Breast epithelium (tissue), 4 donors: ENCODE measurements at places on chromosomes 6 and 20. TPM values are rescaled to one million over a fixed set of nuclear protein-coding genes. Genes with fewer than 3 reads are reported as not detected.

The SRMS gene
- not detected for total RNA-seq

GRCh38 chr20:15236812-15237211 lies 899.4 kb upstream of the FLRT3 start:
- no peaks in the 10 kb centered on the region for H3K36me3 ChIP-seq
- no peak for DNase-seq
- no peaks in the 10 kb centered on the region for H3K27me3 ChIP-seq
- no peaks in the 10 kb centered on the region for H3K4me1 ChIP-seq
- no peak overlapping the region for H3K4me3 ChIP-seq
- no peak overlapping the region for H3K27ac ChIP-seq

DNA sequence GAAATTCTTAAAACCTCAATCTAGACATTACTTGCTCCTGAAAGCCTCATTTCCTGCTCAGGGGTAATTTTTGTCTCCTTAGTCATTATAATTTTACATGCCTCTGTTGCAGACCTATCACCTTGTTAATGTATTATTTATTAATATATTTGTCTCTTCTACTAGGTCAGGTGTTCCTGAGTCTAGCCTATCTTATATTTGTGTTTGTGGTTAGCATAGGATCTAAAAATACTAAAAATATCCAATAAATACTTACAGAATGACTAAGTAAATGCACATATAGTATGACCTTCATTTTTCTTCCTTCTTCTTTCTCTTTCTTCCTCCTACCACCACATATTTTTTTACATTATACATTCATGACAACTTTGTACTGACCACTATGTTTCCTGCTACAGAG lies 268.9 kb upstream of the HS3ST5 start:
- no peaks in the 10 kb centered on the region for H3K27me3 ChIP-seq
- no peak overlapping the region for H3K4me3 ChIP-seq

- no peak overlapping the region for H3K4me3 ChIP-seq
- DNase-seq, result no peak
- H3K27me3 ChIP-seq, result no peaks in the 10 kb centered on the region
- H3K27ac ChIP-seq, result no peak overlapping the region
- no peaks in the 10 kb centered on the region for H3K36me3 ChIP-seq
These were observed 15.3 kb upstream of the SMLR1 start for GRCh38 chr6:130811932-130812331.

The IRF4 gene
- total RNA-seq, result 25.2 TPM

DNA sequence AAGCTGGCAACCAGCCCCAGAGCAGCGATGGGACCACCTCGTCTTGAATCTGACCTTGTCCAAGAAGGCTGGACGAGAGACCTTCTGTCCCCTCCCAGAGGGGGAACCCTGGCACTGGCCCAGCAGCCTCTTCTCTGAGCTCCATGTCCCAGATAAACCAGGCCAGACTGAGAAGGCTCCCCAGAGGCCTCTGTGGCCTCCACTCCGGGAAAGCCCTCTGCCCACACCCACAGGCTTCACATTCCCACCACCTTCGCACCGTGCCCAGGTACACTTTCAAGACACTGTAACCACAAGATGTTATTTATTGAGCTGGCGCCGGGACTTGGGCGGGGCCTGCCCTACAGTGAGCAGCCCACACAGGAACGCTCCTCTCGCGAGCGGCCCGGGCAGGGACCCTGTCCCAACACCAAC lies 33.2 kb downstream of the ADA start:
- no peaks in the 10 kb centered on the region for H3K36me3 ChIP-seq
- no peaks in the 10 kb centered on the region for H3K27me3 ChIP-seq
- no peak for DNase-seq
- H3K27ac ChIP-seq, result no peak overlapping the region

GRCh38 chr6:45949256-45949655 lies 66.4 kb downstream of the CLIC5 start:
- no peaks in the 10 kb centered on the region for H3K4me1 ChIP-seq
- no peaks in the 10 kb centered on the region for H3K27me3 ChIP-seq
- no peak overlapping the region for H3K4me3 ChIP-seq
- no peak overlapping the region for H3K27ac ChIP-seq
- no peaks in the 10 kb centered on the region for H3K36me3 ChIP-seq

GRCh38 chr6:36337814-36338213 lies 1.1 kb upstream of the BNIP5 start:
- H3K4me3 ChIP-seq, result no peak overlapping the region
- no peaks in the 10 kb centered on the region for H3K27me3 ChIP-seq
- no peaks in the 10 kb centered on the region for H3K4me1 ChIP-seq
- no peak for DNase-seq
- no peak overlapping the region for H3K27ac ChIP-seq

The MLIP gene
- 0.44 TPM for total RNA-seq

DNA sequence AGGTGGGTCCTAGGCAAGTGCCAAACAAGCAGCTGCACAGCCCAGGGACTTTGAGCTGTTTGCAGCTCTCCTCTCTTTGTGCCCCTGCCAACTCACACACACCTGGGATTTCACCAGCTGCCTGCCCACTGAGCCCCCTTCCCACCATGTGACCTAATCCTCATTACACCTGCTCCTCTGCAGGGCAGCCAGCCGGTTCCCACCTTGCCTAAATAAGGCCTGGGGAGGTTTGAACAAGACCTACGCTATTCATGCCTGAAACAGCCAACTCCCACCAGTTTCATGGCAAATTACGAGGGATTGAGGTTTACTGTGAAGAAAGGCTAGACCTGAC lies 92.6 kb upstream of the SOX4 start:
- peak overlapping the region; percentile 23 for H3K27ac ChIP-seq
- H3K4me1 ChIP-seq, result no peaks in the 10 kb centered on the region
- DNase-seq, result no peak
- H3K36me3 ChIP-seq, result no peaks in the 10 kb centered on the region

- H3K36me3 ChIP-seq, result no peaks in the 10 kb centered on the region
- H3K27ac ChIP-seq, result no peak overlapping the region
- DNase-seq, result no peak
- no peaks in the 10 kb centered on the region for H3K27me3 ChIP-seq
- no peak overlapping the region for H3K4me3 ChIP-seq
- H3K4me1 ChIP-seq, result no peaks in the 10 kb centered on the region
These were observed 78.5 kb downstream of the PHF3 start for GRCh38 chr6:63714091-63714490.

- no peaks in the 10 kb centered on the region for H3K4me1 ChIP-seq
- no peak for DNase-seq
- no peaks in the 10 kb centered on the region for H3K27me3 ChIP-seq
These were observed 234.4 kb downstream of the PHACTR1 start for GRCh38 chr6:12950976-12951375.

DNA sequence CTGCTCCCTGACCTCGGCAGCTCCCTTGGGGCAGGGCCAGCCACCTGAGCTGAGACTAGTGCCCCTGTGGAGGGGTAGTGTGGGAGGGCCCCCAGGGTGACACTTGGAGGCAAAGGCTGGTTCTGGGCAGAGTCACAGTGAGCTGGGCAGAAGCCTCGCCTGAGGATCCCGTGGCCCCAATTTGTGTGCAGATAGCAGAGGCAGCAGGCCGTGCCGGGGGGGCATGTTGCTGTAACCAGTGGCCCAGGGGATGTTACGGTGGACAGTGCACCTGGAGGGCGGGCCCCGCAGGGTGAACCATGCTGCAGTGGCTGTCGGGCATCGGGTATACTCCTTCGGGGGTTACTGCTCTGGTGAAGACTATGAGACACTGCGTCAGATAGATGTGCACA lies 2.9 kb downstream of the KLHDC3 start:
- DNase-seq, result no peak
- H3K4me3 ChIP-seq, result peak overlapping the region; percentile 10
- H3K4me1 ChIP-seq, result peaks cover 7% of the 10 kb centered on the region
- peak overlapping the region; percentile 62 for H3K27ac ChIP-seq
- peaks cover 7% of the 10 kb centered on the region for H3K36me3 ChIP-seq

GRCh38 chr6:85355816-85356215 lies 94.1 kb upstream of the NT5E start:
- H3K27me3 ChIP-seq, result no peaks in the 10 kb centered on the region
- no peaks in the 10 kb centered on the region for H3K36me3 ChIP-seq
- no peak overlapping the region for H3K4me3 ChIP-seq
- no peak overlapping the region for H3K27ac ChIP-seq

The PARD6B gene
- total RNA-seq, result 30.6 TPM

The FAM83C gene
- not detected for total RNA-seq

DNA sequence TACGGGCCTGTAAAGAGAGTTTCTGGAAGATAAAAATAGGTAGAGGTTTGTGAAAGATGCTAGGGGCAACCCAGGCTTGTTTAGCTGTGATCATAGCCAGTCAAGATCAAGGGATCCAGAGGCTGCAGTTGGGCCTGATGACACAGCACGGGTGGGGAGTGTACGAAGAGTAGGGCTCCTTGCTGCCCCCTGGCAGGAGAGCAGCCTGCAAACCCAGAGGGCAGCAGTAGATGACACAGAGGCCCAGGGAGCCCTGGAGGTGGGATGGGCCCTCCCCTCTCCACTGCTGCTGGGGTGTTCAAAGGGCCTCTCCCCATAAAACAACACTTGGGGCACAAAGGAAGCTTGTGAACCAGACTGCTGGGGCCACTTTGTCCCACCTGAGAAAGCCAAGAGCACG lies 47.2 kb downstream of the VEGFA start:
- H3K27ac ChIP-seq, result no peak overlapping the region
- H3K4me1 ChIP-seq, result no peaks in the 10 kb centered on the region
- DNase-seq, result no peak
- no peak overlapping the region for H3K4me3 ChIP-seq
- no peaks in the 10 kb centered on the region for H3K36me3 ChIP-seq
- no peaks in the 10 kb centered on the region for H3K27me3 ChIP-seq

DNA sequence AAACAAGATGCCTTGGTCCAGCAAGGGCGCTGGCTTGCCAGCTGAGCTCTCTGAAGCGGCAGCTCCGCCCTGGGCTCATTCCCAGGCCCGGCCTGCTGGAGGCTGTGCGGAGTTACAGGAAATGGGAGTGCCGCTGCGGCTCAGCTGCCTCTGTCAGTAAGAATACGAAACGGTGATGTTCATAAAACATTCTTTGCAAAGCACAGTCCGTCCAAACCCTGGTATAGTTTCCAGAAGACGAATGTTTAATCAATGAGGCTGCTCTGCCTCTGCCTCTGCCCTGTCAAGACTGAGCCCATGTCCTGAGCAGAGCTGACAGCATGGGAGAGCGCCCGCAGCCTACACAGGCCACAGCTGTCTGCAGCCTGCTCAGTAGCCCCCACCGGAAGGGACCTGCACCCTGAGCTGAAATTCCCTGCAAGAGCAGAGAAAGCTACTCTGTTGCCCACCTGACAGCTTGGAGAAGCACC lies 153.3 kb upstream of the SNX9 start:
- H3K27ac ChIP-seq, result peak overlapping the region; percentile 87
- peak overlapping the region; percentile 43 for H3K4me3 ChIP-seq
- no peaks in the 10 kb centered on the region for H3K36me3 ChIP-seq
- peak; percentile 60 for DNase-seq
- peaks cover 5% of the 10 kb centered on the region for H3K4me1 ChIP-seq

DNA sequence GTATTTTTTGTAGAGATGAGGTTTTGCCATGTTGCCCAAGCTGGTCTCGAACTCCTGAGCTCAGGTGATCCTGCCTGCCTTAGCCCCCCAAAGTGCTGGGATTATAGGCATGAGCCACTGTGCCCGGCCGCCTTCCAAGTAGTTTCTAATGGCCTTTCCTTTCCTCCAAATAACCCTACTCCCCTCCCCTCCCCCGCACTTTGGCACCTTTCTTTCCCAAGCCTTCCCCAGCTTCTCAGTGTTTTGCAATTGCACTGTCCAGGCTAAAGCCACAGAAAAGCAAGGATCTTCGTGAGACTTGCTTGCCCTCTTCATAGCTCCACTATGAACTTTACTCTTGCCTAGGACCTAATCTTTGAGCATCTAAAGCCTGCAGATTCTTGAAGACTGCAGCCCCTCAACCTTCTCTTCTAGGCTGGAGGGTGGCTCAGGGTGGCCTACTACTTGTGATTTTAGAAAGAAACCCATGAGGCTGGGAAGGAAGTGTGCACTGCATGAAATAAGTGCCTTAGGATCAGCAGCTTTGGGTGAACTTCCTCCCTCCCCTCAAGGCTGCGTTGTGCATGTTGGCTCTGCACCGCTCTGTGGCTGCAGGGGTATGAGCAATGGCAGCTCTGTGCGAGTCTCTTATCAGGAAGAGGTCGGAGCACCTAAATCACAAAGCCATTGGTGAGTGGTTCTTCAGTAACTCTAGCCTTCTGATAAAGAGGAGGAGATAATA lies 152.4 kb upstream of the SNX9 start:
- H3K27ac ChIP-seq, result peak overlapping the region; percentile 87
- peaks cover 3% of the 10 kb centered on the region for H3K4me1 ChIP-seq
- no peak for DNase-seq
- H3K36me3 ChIP-seq, result no peaks in the 10 kb centered on the region
- H3K4me3 ChIP-seq, result no peak overlapping the region

The MMUT gene
- 15.1 TPM for total RNA-seq

GRCh38 chr6:143655541-143655940 lies 22.2 kb upstream of the PHACTR2 start:
- no peak for DNase-seq
- no peaks in the 10 kb centered on the region for H3K36me3 ChIP-seq
- no peaks in the 10 kb centered on the region for H3K4me1 ChIP-seq
- no peaks in the 10 kb centered on the region for H3K27me3 ChIP-seq
- H3K4me3 ChIP-seq, result no peak overlapping the region

DNA sequence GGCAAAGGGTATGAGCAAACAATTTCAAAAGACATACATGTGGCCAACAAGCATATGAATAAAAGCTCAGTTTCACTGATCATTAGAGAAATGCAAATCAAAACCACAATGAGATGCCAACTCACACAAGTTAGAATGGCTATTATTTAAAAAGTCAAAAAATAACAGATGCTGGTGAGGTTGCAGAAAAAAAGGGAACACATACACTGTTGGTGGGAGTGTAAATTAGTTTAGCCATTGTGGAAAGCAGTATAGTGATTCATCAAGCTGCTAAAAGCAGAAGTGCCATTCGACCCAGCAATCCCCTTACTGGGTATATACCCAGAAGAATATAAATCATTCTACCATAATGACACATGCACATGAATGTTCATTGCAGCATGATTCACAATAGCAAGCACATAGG lies 6.7 kb upstream of the KHDC1L start:
- DNase-seq, result no peak
- H3K36me3 ChIP-seq, result no peaks in the 10 kb centered on the region
- H3K4me3 ChIP-seq, result no peak overlapping the region
- H3K27me3 ChIP-seq, result no peaks in the 10 kb centered on the region

- H3K36me3 ChIP-seq, result no peaks in the 10 kb centered on the region
- DNase-seq, result no peak
- H3K4me3 ChIP-seq, result no peak overlapping the region
- no peaks in the 10 kb centered on the region for H3K27me3 ChIP-seq
These were observed 549.6 kb upstream of the CITED2 start for GRCh38 chr6:139923964-139924475.

The PSORS1C2 gene
- not detected for total RNA-seq

The BTNL2 gene
- not detected for total RNA-seq

DNA sequence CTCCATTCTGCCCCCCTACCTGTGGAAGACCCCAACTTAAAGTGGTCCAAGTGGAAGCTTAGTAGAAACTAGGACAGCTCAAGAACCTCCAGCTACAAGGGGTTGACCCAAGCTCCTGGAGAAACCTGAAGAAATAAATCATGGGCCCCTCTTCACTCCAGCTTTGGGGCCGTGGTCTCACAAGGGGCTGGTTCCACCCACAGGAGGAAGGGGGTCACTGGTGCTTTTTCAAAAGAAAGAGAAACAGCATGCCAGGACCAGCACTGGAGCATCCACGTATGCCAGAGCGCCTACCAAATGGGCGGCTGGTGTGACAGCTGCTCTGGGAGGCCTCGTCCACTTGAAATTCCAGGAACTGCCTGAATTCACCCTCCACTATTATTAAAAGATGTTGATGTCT lies 14.4 kb upstream of the ANKRD60 start:
- no peak overlapping the region for H3K27ac ChIP-seq
- no peaks in the 10 kb centered on the region for H3K27me3 ChIP-seq
- no peaks in the 10 kb centered on the region for H3K4me1 ChIP-seq

The GRM4 gene
- not detected for total RNA-seq

- no peaks in the 10 kb centered on the region for H3K36me3 ChIP-seq
- no peak for DNase-seq
- H3K27ac ChIP-seq, result no peak overlapping the region
- H3K4me1 ChIP-seq, result no peaks in the 10 kb centered on the region
- no peaks in the 10 kb centered on the region for H3K27me3 ChIP-seq
These were observed 56.3 kb upstream of the ANKEF1 start for GRCh38 chr20:9978397-9979004.

The CALHM4 gene
- total RNA-seq, result not detected
